ENCODE measurements at places on chromosomes 1 and 21.

DNA sequence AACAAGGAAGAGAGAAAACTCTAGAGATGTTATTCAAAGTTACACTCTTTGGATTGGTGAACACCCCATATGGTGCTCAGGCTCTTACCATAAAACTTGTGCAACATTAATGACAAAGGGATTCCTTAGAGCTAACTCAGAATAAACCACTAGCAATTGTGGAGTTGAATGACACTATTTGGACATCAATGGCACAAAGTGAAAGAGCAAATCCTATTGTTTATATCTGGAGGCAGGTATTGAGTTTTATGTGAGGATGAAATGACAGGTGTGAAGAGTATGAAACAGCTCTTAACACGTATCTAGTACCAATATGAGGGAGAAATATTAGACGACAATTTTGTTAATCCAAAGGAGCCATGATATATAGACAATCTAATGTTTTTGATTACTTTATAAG lies 584.9 kb upstream of the PBX1 start:
- DNase-seq: no peak

- no peak for DNase-seq
These were observed 71.1 kb upstream of the ERRFI1 start for GRCh38 chr1:8097077-8097799.

GRCh38 chr1:109514846-109515245 lies 5.3 kb upstream of the AMIGO1 start:
- no peak for DNase-seq

DNA sequence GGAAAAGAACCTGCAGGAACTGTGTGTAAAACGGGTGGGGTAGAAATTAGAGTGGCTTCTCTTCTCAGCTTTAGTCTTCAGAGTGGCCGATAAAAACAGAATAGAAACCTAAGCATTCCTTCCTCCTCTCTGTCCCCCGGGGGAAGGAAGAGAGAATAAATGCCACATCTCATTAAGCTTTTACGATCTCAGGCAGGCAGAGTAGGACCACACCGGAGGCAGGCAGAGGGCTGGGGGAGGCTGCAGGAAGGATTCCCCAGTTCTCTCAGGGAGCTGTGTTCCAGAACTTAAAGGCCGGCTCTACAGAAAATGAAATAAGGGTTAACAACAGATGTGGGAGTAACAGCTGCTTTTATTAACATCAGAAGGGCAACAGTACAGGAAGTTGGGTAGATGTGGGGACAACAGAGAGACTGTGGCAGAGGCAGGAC lies 24.5 kb upstream of the MEF2D start:
- no peak for DNase-seq

DNA sequence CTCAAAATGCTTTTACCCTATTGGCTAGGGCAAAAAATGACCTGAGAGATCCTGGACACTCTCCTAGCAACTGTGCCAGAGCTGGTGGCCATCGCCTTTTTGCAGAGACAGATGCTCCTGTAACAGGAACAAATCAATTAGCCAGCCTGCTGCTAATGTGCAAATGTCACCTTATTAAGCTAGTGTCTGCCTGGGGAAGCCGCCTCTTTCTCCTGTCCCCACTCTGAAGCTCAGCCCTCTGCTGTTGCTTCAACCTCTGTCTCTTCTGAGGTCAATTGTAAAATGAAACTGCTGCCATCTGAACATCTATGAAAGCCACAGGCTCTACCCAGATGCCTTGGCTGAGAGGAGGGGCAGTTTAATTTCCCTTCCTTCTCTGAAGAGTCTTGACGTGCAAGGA lies 85.5 kb upstream of the CACNA1E start:
- no peak for DNase-seq

DNA sequence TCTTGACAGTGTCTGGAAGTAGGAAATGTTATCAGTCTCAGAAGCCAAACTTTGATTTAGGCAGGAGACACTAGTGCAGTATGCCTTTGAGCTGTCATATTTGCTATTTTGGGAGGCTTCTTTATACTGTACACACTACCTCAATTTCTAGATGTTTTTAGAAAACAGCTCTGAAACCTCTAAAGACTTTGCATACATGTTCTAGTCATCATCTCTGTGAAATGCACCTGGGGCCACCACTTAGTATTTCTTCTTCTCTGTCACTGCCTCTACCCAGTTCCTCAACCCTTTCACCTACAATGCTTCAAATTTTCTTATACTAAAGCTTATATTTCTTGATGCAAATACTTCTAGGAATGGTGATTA lies 29.1 kb upstream of the PLA2G4A start:
- DNase-seq: no peak

GRCh38 chr1:64060611-64061302 lies 142.7 kb upstream of the UBE2U start:
- no peak for DNase-seq

DNA sequence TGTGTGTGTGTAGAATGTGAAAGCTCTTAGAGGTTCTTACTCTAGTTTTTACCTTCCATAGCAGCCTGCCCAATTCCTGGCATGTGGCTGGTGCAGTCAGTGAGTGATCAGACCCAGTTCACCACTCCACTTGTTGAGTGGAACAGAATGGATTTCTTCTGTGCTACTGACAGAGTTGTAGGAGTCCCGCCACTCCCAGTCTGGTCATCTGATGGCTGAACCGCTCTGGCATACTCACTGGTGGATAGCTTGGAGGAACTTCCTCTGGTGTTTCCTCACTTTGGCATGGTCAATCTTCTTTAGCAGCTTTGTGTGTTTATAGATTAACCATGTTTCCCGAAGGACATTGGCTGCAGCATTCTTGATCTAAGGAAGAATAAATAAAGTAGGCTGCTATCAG lies 106.7 kb upstream of the ADAR start:
- no peak for DNase-seq

DNA sequence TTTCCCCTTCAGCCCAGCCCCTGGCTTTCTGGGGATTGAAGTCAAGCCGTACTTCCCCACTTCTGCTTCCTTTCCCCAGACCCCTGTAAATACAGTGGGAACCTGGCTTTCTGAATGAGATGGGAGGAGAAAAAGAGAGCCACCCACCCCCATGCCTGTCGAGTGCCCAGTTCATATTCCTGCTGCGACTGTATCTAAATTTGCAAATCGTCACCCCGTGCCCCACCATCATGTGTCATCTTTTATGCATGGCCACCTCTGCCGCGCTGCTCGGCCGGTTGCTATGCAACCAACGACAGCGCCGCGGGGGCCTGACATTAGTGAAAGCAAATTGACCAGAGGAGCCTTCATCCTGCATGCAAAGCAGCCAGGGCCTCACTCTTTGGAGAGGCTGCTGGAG lies 143.0 kb downstream of the ELAVL4 start:
- DNase-seq: no peak

DNA sequence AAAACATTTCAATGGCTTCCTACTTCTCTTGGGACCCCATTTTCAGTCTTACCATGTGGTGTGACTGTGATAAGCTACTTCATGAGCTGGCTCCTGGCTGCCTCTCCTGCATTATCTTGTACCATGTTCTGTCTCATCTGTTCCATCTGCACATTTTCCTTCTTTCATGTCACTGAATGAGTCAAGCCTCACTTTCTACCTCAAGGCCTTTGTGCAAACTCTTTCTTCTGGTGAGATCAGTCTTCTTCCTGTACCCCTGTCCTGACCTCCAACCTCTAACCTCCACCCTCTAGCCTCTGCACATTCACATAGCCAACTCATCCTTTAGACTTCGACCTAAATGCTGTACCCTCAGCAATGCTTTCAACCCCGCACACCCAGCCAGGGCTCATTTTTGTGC lies 9.6 kb upstream of the FAM78B start:
- no peak for DNase-seq
